ENCODE measurements at places on chromosomes 11 and 22.
A peak's percentile ranks its signal among the peaks of the same experiment; 100 is the strongest.

DNA sequence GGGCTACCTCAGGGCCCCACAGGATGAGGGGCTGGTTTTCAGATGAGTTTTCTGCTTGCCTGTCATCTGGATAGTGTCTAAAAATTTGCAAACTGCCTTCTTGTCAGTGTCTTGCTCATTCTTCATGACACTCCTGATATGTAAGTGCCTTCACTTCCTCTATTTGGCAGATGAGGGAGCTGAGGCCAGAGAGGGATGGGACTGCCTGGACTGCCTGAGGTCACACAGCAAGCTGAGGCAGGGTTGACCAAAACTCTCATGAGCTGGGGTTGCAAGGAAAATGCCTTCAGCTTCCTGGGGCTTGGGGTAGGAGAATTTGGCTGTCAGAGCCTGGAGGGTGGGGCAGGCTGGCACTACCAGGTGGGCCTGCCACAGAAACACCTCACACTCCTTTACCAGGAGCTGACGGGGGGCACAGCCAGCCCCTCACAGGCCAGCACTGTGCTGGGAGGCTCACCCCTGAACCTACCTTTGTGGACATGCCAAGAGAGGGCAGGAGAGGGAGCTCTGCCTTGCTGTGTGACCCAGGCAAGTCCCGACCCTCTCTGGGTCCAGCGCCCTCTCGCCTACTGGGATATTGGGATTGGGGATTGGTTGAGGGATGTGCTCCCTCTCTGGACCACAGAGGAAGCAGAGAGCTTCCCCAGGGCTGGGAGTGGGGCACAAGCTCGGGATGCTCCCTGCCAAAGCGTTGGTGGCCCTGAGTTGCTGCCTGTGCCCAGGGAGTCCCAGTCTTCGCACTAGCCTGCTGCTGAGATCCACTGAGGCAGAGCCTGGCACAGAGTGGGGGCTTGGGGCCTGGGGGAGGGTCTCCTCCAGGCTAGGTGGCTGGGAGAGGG lies 1.9 kb upstream of the P2RY6 start:
- DNase-seq, result no peak

DNA sequence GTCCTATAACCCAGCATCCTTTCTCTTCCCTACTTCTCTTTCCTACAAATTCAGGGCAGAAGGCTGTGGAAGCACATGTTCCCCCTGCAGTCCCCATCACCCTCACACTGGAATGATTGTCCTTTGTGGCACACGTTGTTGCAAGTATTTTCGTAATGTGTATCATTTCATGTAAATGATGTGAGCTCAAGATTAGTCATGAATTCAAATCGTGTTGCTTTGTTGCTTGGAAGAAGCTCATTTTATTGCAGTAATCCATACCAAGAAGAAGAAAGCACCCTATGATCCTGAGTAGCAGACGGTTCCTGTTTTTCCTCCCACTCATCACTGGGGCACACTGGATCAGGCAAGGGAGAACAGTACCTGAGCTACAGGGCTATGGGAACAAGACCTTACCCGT lies 173.4 kb downstream of the NCAM1 start:
- no peak for DNase-seq

DNA sequence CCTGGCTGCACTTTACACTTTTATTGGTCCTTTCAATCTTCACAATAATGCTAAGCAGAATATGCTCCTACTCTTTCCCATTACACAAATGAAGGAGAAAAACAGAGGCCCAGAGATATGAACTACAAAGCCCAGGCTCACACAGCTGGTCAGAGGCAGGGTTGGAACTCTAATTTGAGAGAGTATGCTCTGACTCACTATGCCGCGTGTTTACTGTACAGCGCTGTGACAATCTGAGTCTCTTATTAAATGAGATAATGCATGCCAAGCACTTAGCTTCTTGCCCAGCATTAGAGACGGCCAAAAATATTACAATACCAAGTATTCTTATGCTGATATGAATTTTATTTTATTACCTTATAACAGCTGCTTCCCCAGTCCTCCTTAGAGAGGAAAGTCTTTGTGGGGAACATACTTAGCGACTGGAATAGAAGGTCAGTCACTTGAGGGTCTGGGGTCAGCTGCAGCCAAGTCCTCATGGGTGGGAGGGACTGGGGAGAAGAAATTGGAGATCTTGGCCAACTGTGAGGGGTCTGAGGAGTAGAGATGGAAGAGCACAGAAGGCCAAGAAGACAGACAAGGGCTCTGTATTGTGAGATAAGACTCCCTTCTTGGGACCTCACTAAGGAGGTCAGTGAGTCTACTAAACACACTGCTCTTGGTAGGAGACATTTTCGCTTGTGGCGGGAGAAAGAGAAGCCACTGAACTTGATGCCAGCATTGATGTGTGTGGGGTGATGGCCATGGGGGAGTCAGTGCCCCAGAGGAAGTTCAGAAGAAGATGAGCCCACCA lies 150.8 kb upstream of the TIMP3 start:
- DNase-seq, result no peak

DNA sequence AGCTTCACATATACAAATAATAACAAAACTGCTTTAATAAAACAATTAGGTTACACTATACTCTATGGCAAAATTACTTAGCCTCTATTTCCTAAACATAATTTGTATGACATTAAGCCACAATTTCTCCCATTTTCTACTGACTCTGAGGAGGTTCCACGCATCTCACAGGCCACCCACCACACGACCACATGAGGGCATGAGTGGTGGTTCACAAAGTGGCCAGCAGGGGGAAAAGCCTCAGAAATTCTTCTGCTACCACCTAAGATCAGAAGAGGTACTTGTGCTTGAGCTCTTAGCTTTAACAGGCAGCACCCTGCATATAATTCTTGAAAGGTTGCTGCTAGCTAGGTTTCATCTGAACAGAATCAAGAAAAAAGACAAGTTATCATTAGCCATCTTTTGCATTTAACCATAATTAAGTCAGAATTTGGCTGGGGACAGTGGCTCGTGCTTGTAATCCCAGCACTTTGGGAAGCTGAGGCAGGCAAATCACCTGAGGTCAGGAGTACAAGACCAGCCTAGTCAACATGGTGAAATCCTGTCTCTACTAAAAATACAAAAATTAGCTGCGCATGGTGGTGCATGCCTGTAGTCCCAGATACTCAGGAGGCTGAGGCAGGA lies 7.7 kb downstream of the LPXN start:
- DNase-seq, result no peak

GRCh38 chr22:39349967-39350726 lies at the start of gene SYNGR1:
SYNGR1 (plus strand) TSS chr22:39349991; CDS start chr22:39350011, 20 bp downstream.
- no peak for DNase-seq

GRCh38 chr11:133995066-133995465 lies 38.3 kb upstream of the IGSF9B start:
- DNase-seq, result no peak

DNA sequence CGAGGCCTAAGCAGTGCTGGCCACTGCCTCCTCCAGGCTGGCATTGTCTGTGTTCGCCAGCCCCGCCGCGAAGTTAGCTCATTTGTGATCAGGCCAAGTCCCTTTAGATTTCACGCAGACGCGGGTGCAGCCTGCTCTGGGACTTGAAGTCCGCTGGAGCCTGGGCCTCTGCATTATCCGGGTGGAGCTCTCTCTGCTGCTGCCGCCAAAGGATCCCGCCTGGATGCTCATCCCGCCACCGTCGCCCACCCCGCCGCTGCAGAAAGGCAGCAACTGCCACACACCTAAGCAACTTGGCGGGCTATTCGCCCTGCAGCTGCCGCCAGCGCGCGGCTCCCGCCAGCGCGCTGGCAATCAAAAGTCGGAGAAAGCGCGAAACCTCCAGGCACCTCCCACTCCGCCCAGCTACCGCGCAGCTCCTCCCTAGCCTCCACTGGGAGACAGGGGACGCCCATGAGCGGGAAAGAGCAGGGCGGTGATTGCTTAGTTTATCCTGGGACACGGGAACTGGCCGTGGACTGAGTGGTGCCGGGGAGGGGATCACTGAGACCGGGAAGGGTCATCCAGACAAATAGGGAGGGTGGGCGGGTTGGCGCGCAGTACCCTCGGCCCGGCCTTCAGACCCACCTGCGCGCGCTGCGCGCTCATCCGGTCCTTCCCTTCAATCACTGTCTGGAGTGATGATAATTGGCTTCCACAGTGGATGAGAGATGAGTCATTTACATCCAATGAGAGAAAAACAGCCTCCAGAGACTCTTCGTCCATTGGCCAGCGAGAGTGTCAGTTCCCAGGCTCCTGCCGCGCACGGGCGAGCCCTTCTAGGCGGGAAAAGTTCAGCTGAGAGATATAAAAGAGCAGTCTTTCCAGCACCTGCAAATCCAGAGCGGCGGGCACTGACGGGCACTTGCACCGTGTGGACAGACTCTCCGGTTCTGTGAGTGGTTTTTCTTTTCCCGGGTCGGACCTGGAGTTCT lies at the start of gene FAM111B:
Gene FAM111B (plus strand): TSS at position 875 of the 974 bp plus-strand sequence. CDS start 2,389 bp downstream, outside the sequence.
- DNase-seq, result peak; percentile 77

- no peak for DNase-seq
Measured at GRCh38 chr11:66126064-66126463, 56.0 kb downstream of the PACS1 start.

DNA sequence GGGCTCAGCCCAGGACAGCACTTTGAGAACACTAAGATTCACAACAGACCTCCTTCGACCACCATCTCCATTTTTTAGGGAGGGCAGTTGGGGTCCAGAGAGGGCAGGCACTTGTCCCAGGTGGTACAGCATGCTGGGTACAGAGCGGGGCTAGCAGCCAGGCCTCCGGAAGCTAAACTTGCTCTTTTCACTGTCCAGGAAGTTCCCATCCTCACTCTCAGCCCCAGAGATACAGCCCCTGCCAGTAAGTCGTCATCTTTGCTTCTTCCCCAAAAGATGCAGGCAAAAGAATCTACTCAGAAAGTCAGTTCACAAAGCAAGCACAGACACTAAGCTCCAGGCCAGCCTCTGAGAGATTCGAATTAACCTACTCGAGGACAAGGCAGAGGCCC lies 6.7 kb upstream of the RAB3IL1 start:
- DNase-seq, result peak; percentile 16

DNA sequence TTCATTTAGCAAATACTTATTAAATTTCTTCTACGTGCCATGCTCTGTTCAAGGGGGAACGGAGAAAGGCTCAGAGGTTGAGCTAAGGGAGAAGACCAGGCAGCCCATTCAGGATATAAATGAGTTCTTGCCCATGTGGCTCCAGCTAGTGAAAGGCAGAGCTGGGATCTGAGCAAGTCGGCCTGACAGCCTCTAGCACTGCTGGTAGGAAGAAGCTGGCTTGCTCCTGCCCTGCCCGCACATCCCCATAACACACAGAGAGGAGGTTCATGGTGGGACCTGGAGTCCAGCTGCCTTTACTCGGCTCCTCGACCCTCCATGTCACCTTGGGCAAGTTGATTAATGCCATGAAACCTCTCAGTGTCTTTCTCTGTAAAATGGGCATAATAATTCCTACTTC lies 2.0 kb downstream of the SLC15A3 start:
- no peak for DNase-seq

All from breast epithelium (tissue), 4 donors.